ENCODE measurements at places on chromosomes 1 and 21.

GRCh38 chr21:46284077-46284644 is 1.2 kb downstream of the MCM3AP start:
- DNase-seq, result no peak

- DNase-seq, result no peak
These were observed 59.7 kb upstream of the ZNF326 start for GRCh38 chr1:89935235-89935634.

GRCh38 chr1:243799908-243800307 is 50.1 kb downstream of the AKT3 start:
- DNase-seq, result no peak

GRCh38 chr1:153395776-153396175 is 4.9 kb upstream of the S100A8 start:
- no peak for DNase-seq

GRCh38 chr1:230503726-230504125 is 77.6 kb upstream of the PGBD5 start:
- DNase-seq, result no peak

GRCh38 chr1:107394301-107394700 is 253.5 kb downstream of the NTNG1 start:
- DNase-seq, result no peak

DNA sequence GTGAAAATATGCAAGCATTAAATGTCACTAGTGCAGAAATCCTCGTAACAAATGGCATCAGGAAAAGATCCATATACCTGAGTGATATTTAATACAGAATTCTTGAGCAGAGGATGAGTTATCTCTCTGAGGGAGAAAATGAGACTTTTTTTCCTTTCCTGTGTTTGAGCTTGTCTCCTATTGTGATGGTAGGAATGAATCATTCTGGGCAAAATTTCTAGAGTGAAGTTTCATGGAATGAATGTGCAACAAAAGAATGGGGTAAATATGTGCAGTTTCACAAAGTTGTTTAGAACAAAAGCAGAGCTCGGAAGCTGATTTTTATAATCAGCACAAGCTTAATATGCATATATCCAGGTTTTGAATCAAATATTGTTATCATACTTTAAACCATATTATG is 4.6 kb downstream of the CTPS1 start:
- DNase-seq, result no peak

DNA sequence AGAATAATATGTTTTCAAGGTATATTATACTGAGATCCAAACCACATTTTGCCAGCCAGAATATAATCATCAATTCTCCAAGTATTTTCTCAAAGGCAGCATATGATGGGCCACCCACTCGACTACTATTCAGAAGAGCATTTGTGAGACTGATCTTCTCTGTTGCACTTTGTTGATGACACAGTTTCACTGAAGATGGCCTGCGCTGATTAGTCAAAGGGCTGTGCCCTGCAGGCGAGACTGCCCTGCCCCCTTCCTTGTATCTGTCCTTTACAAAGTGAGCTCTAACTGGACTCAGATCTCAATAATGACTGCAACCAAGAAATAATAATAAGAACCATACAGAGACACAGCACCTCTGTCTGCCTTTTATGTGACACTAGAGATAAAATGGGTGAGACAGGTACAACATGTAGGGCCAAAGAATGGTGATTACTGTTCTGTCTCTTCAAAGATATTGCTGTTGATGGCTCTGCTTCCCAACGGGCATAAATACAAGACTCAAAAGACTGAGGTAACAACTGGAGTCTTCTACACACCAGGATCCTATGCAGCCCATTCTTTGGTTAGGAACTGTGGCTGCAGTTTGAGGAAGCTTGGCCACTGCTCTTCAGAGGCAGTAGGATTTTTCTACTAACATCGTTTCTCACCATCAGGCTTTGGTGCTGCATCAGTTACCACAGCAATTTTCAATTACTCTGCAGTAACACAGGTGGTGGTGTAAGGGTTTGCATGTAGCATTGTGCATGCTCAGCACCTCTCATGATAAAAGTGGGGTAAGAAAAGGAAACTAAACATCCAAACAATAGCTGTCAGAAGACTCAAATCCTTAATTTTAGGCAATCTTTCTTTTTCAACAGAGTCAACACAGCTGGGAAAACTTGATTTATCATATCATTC is 481.1 kb downstream of the PTBP2 start:
- no peak for DNase-seq

DNA sequence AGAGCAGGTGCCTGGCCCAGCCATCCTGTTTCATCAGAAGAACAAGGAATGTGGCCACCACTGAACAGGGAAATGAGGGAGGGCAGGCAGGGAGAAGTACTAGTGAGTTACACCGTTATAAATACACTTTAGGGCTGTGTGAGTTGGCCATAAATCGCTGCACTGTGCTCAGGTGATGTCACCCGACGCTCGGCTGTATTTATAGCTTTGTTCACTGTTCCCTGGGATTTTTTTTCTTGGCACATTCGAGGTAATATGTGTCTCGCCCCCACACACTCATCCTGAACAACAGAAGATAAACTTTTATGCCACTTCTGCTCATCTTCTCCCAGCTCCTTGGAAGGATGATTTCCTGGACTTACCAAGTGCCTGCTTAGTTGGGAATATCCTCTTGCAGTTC is 9.0 kb upstream of the KIRREL1 start:
- DNase-seq, result no peak

All from activated CD4-positive, alpha-beta T cell treated with anti-CD3 and anti-CD28 coated beads, Interleukin-2, amount 50 U/mL, for 1 hour (primary cell).